AG09319 (cell line): ENCODE measurements at places on chromosomes 5 and 9.
A peak's percentile ranks its signal among the peaks of the same experiment; 100 is the strongest.

DNA sequence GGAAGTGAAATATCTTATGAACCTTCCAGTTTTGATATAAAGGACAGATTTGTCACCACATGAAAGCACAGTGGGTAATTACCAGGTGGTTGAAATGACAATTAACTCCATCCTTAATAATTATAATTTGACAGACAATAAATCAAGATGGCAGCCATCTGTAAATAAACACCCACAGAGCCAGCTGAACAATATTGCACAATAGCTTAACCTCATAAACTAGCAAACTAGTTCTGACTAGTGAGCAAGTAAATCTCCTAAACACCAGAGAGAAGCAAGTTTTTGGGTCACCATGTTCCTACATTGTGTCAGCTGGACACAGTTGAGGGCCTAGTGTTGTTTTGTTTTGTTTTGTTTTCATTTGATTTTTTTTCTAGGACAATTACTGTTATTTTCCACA, 577.4 kb downstream of the ACTL7B start:
- DNase-seq, result no peak

DNA sequence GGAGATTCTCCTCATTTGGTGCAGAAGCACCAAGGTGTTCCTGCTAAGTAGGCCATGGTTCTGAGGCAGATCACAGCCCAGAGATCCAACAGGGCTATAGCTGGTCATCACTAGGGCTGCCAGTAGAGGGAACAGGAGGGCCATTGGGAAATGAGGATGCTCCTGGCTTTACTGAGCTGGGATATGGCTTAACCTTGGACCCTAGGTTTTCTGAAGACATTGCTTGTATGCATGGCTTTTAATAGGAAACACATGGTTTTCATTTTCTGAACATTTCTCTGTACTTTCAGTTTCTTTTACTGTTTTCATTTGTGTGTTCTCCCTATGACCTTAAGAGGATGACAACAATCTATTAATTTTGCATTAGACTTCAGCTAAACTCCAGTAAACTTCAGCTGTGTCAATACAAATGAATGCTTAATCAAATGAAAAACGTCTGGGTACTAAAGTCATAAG, at the start of gene IFNW1:
IFNW1 (minus strand) TSS at position 406 of the 456 bp plus-strand sequence; CDS start at position 144, 262 bp downstream.
- DNase-seq, result no peak

DNA sequence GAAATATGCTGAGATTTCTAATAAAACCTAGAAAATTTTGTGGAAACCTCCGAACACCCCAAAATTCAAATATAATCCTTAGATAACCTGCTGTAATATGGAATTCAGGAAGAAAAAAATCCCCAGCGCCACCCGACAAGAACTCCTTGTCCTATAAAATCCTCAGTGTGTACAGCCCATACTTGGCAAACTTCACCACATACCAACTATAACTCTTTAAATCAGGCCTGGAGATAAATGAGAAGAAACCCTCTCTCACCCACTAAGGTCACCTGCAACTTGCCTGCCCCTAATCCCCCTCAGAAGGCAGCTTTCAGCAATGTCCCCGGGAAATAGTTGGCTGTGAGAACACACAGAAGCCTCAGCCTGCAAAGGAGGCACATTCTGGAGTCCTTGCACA, 90.5 kb downstream of the SH3TC2 start:
- DNase-seq, result no peak

GRCh38 chr5:65809817-65810531, 88.0 kb downstream of the NLN start:
- peak; percentile 66 for DNase-seq

- DNase-seq, result no peak
These were observed 38.3 kb upstream of the NEURL1B start for GRCh38 chr5:172602783-172603231.

- DNase-seq, result no peak
These were observed 108.7 kb downstream of the MUSK start for GRCh38 chr9:110777196-110777875.
